ENCODE measurements at places on chromosomes 4 and X. TPM values are rescaled to one million over a fixed set of nuclear protein-coding genes. Genes with fewer than 3 reads are reported as not detected.

DNA sequence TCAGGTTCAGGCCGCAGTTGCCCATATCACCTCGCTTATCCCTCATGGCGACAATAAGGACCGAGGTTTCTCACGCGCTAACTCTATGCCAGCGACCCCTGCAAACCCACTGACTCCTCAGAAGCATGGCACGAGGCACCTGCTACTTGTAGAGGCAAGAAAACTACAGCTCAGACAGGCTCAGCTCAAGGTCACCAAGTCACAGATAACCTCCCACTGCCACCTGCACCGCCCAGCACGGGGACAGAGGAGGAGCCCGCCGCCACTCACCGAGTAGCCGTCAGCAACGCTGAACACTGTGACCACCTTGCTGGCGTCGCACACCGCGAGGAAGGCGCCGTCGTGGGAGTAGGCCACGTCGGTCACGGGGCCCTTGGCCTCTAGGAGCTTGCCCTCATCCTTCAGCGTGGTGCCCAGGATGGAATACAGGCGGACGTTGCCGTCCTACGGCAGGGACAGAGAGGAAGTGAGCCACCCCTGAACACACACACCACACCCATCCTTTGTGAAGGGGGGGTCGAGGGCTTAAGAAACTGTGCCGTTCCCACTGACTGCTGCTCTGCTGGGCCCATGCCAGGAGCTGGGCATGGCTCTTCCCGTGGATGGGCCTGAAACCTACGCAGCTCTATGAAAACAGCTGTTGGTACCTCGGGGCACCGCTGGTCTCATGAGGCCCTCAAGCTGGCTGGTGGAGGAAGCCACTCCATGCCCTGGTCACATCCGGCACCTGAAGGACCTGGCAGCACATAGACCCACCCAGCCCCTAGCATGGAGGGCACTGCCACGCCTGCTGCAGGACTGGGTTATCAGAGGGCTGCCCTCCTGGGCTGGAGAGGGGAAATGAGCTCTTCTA, 38.9 kb downstream of the WDR1 start:
- peaks cover 70% of the 10 kb centered on the region for H3K36me3 ChIP-seq
- H3K27me3 ChIP-seq = no peaks in the 10 kb centered on the region
- H3K4me3 ChIP-seq = no peak overlapping the region
- H3K27ac ChIP-seq = no peak overlapping the region
- H3K4me1 ChIP-seq = no peaks in the 10 kb centered on the region
- no peak for DNase-seq

DNA sequence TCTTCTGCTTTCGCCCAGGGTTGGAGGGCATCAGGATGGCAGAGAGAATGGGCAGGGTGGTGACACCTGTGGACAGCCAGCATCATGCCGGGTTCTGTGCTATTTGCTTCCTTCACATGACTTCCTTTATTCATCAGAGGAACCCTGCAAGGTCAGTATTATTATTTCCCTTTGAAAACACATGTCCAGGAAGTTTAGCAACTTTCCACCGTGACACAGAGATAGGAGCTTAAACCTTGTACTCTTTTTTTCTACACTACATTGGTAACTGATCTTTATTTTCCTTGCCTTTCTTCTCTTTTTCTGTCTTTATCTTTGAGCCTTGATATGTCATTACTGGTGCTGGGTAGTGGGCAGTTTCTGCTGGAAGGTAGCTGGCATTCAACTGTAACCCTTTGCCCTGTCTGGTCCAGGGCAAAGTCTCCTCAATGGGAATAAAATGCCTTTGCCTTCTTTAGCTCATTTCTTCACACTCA, 5.0 kb upstream of the MGST2 start:
- H3K27ac ChIP-seq = no peak overlapping the region
- H3K36me3 ChIP-seq = no peaks in the 10 kb centered on the region
- no peak for DNase-seq

DNA sequence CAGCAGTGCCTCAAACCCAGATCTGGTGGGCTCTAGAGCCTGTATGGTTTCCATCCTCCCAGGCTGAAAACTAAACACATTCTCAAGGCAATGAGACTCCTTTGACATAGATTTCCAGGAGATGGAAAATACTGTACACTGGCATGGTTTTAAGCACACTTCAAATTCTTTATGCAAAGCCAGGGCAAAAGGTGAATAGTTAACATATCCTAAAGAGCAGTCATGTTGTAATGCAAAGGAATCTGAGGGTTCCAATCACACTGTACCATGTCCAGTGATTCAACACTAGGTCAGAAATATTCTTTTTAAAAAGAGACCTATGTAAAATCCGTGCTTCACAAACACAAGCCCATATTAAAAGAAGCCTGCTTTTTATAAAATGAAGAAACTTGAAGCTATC, 195.3 kb downstream of the QDPR start:
- no peak for DNase-seq
- no peaks in the 10 kb centered on the region for H3K27me3 ChIP-seq
- H3K36me3 ChIP-seq = no peaks in the 10 kb centered on the region
- no peaks in the 10 kb centered on the region for H3K4me1 ChIP-seq

ATP7A gene
- 10.5 TPM for total RNA-seq

GRCh38 chr4:88865046-88865445, 167.4 kb upstream of the NAP1L5 start:
- H3K4me3 ChIP-seq = no peak overlapping the region
- no peak for DNase-seq
- no peaks in the 10 kb centered on the region for H3K27me3 ChIP-seq
- peaks cover 33% of the 10 kb centered on the region for H3K4me1 ChIP-seq

DNA sequence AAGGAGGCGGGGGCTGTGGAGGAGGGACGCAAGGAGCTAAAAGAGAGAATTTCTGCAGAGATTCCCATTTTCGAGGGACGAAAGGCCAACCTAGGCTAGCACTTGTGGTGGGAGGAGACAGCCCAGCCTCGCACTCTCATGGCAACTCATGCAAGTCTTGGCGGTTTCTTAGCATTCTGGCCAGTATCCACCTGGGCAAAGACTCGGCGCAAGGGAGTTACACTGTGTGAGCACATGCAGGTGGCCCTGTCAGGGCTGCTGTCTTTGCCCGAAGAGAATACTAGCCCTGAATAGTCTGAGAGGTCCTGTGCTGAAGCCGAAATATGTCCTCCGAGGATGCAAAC, 15.5 kb downstream of the MCF2 start:
- H3K4me3 ChIP-seq = no peak overlapping the region
- H3K27me3 ChIP-seq = no peaks in the 10 kb centered on the region
- H3K36me3 ChIP-seq = no peaks in the 10 kb centered on the region
- no peak overlapping the region for H3K27ac ChIP-seq
- DNase-seq = no peak

DNA sequence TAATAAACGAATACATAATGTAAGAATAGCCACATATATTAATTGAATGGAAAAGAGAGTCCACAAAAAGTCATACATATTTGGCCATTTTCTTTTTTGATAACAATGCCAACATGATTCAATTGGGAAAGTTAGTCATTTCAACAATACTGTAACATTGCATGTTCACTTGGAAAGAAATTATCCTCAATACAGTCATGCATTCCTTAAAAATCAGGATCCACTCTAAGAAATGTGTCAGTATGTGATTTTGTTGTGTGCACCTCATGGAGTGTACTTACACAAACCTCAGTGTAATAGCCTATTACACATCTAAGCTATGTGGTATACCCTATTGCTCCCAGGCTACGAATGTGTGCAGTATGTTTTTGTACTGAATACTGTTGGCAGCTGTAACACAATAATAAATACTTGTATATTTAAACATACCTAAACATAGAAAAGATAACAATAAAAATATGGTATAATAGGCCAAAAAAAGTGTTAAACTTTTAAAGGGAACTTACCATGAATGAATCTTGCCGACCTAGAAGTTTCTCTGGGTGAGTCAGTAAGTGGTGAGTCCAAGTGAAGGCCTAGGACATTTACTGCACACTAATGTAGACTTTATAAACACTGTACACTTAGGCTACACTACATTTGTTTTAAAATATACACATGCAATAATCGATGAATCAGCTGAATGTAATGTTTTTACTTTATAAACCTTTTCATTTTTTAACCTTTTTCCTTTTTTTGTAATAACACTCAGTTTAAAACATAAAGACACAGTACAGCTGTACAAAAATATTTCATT, 806.8 kb downstream of the PCDH18 start:
- DNase-seq = no peak
- no peaks in the 10 kb centered on the region for H3K36me3 ChIP-seq
- H3K4me1 ChIP-seq = no peaks in the 10 kb centered on the region
- H3K4me3 ChIP-seq = no peak overlapping the region
- no peak overlapping the region for H3K27ac ChIP-seq

- DNase-seq = no peak
- H3K4me3 ChIP-seq = no peak overlapping the region
- no peaks in the 10 kb centered on the region for H3K4me1 ChIP-seq
Observed at GRCh38 chrX:48998391-48998790, 3.7 kb downstream of the GRIPAP1 start.

DNA sequence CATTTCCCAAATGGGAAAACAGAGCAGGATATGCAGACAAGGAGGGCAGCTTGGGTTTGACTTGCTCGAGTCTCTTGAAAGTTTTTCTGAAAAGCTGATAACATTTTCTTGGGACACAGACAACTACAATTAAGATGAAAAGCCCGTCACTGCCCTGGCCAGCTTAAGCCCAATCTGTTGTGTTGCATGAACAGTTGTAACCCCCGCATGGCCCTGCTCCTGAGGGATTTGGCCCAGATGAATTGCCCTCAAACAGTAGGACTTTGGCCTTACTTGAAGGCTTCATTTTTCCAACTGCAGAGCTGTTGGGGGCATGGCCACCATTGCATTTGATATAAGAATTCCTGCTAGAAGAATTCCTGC, 40.5 kb upstream of the MGST2 start:
- H3K27ac ChIP-seq = no peak overlapping the region
- H3K36me3 ChIP-seq = no peaks in the 10 kb centered on the region
- no peaks in the 10 kb centered on the region for H3K27me3 ChIP-seq
- H3K4me1 ChIP-seq = peaks cover 5% of the 10 kb centered on the region

GRCh38 chr4:10640561-10641201, 43.9 kb downstream of the CLNK start:
- H3K36me3 ChIP-seq = no peaks in the 10 kb centered on the region
- no peak overlapping the region for H3K27ac ChIP-seq
- H3K27me3 ChIP-seq = no peaks in the 10 kb centered on the region
- no peaks in the 10 kb centered on the region for H3K4me1 ChIP-seq
- DNase-seq = no peak
- H3K4me3 ChIP-seq = no peak overlapping the region

VCX gene
- not detected for total RNA-seq

DNA sequence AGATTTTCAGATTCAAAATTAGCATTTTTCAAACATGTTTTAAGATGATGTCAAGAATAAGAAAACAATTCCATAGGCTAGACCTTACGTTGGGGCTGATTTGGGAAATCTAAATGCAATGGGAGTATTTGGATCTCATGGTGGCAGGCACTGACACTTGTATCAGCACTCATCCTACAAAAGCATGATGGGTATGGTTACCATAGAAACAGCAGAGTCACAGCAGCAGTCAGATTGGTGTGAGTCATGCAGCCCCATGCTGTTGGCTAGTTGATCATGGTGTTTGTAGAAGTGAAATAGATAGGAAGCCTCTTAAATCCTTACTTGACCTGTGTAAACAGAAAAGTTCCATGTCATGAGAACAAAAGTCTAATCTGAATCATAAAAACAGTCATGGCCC, 1637.3 kb upstream of the PABPC4L start:
- H3K4me3 ChIP-seq = no peak overlapping the region
- H3K4me1 ChIP-seq = no peaks in the 10 kb centered on the region
- H3K27ac ChIP-seq = no peak overlapping the region
- H3K36me3 ChIP-seq = no peaks in the 10 kb centered on the region

SYTL5 gene
- total RNA-seq = 0.25 TPM

GRCh38 chr4:7516096-7516772, 81.5 kb upstream of the PSAPL1 start:
- no peak for DNase-seq
- H3K4me1 ChIP-seq = peaks cover 21% of the 10 kb centered on the region
- 0 out of 2 replicates have a peak, but pooled peaks cover 8% of the 10 kb centered on the region for H3K27me3 ChIP-seq
- H3K36me3 ChIP-seq = no peaks in the 10 kb centered on the region

- peak overlapping the region; percentile 36 for H3K4me3 ChIP-seq
- H3K27me3 ChIP-seq = no peaks in the 10 kb centered on the region
- H3K36me3 ChIP-seq = no peaks in the 10 kb centered on the region
- H3K27ac ChIP-seq = no peak overlapping the region
Observed at GRCh38 chrX:45806410-45807121, 605.9 kb upstream of the DIPK2B start.

GRCh38 chrX:40391662-40392061, 189.1 kb upstream of the ATP6AP2 start:
- no peak for DNase-seq
- no peaks in the 10 kb centered on the region for H3K4me1 ChIP-seq
- no peaks in the 10 kb centered on the region for H3K27me3 ChIP-seq
- no peak overlapping the region for H3K27ac ChIP-seq
- H3K36me3 ChIP-seq = no peaks in the 10 kb centered on the region

DNA sequence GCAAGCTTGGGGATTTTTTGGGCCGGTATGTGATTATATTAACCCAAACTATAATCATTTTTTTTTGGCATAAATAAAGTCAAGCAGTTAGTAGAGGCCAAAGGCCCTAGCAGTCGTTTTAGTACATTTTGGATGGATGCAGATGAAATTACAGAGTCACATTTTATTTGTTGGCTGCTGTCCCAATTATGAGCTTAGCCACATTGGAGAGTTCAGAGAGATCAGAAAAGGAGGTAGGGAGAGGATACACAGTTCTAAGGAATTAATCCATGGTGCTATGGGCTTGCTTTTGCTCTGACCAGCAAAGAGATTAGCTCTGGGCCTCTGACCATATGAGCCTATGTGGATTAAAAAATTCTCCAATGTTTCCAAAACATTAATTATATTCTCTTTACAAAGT, 395.1 kb downstream of the RAPGEF2 start:
- H3K27me3 ChIP-seq = no peaks in the 10 kb centered on the region
- H3K27ac ChIP-seq = no peak overlapping the region
- no peak for DNase-seq
- H3K36me3 ChIP-seq = no peaks in the 10 kb centered on the region
- H3K4me3 ChIP-seq = no peak overlapping the region

DNA sequence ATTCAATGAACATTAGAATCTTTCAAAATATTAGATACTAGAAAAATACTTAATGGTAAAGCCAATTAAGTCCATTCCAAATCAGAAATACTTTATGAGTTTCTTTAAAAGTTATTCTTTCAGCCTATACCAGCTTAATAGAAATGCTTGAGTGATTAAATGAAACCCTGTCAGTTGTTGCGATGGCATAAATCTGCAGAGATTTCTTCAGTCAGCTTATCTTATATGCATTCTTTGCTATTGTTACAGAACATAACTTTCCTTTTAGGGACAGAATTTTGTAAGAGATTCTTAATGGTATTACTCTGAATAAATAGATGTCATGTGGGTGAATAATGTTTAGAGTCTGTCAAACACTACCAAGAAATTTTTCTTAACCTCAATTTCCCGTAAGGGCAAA, 325.0 kb upstream of the HAND2 start:
- H3K27ac ChIP-seq = no peak overlapping the region
- no peaks in the 10 kb centered on the region for H3K36me3 ChIP-seq
- no peaks in the 10 kb centered on the region for H3K4me1 ChIP-seq
- no peak for DNase-seq
- no peak overlapping the region for H3K4me3 ChIP-seq

FAM50A gene
- total RNA-seq = 44.2 TPM

- H3K27ac ChIP-seq = no peak overlapping the region
- DNase-seq = no peak
- H3K27me3 ChIP-seq = no peaks in the 10 kb centered on the region
- H3K4me3 ChIP-seq = no peak overlapping the region
- no peaks in the 10 kb centered on the region for H3K36me3 ChIP-seq
Observed at GRCh38 chr4:106496061-106496460, 127.5 kb upstream of the GIMD1 start.

- no peak overlapping the region for H3K27ac ChIP-seq
- no peak overlapping the region for H3K4me3 ChIP-seq
- no peaks in the 10 kb centered on the region for H3K27me3 ChIP-seq
- H3K36me3 ChIP-seq = no peaks in the 10 kb centered on the region
Observed at GRCh38 chr4:150938873-150939499, 76.1 kb downstream of the LRBA start.

Data from SJCRH30 (cell line).